ENCODE measurements at places on chromosomes 7 and 10.

- no peak for DNase-seq
Measured at GRCh38 chr10:86504510-86504909, 17.1 kb downstream of the WAPL start.

DNA sequence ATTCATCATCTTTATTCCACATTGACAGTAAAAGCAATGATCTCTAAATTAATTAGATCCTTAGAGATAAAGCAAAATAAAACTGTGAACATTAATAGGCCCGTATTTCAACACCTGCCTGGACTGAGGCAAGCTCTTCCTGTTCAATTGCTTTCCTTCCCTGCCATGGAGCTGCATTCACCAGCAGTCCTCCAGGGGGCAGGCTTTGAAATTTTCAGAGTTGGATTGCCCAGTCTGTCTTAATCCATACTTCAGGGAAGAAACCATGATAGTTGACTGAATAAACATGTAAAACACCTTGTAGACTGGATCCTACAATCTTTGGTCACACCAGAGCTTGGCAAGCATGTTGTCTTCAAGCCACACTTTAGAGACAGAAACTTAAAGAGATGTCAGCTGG is 936.6 kb downstream of the NRG3 start:
- peak; percentile 9 for DNase-seq

GRCh38 chr7:155568842-155569494 is 22.6 kb upstream of the CNPY1 start:
- no peak for DNase-seq

- DNase-seq: no peak
Measured at GRCh38 chr10:22906767-22907166, 21.1 kb upstream of the ARMC3 start.

GRCh38 chr7:99406557-99406956 is 1.8 kb downstream of the PDAP1 start:
- no peak for DNase-seq

All from iPS DF 19.7 (cell line).